ENCODE measurements at places on chromosomes 5 and 9.

- DNase-seq: no peak
These were observed 11.8 kb upstream of the EXOC3 start for GRCh38 chr5:431001-431710.

DNA sequence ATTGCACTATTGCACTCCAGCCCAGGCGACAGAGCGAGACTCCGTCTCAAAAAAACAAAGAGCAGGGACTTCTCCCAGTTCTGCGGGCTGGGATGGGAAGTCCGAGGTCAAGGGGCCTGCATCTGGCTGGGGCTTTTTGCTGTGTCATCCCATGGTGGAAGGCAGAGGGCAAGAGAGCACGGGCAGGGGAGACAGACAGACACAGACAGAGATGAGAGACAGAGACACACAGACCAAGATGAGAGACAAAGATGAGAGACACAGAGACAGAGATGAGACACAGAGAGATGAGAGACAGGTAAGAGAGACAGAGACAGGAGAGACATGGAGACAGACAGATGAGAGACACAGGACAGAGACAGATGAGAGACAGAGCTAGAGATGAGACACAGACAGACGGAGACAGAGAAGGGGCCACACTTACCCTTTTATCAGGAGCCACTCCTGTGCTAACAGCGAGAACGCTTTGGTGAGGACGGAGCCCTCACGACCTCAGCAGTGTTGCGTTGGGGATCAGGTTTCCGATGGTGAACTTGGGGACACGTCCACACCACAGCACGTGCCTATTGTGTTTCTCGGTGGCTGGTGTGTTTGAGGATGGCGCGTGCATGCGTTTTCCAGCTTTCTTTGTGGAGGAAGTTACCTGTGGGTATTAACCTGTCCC lies 8.9 kb upstream of the TOR4A start:
- no peak for DNase-seq

DNA sequence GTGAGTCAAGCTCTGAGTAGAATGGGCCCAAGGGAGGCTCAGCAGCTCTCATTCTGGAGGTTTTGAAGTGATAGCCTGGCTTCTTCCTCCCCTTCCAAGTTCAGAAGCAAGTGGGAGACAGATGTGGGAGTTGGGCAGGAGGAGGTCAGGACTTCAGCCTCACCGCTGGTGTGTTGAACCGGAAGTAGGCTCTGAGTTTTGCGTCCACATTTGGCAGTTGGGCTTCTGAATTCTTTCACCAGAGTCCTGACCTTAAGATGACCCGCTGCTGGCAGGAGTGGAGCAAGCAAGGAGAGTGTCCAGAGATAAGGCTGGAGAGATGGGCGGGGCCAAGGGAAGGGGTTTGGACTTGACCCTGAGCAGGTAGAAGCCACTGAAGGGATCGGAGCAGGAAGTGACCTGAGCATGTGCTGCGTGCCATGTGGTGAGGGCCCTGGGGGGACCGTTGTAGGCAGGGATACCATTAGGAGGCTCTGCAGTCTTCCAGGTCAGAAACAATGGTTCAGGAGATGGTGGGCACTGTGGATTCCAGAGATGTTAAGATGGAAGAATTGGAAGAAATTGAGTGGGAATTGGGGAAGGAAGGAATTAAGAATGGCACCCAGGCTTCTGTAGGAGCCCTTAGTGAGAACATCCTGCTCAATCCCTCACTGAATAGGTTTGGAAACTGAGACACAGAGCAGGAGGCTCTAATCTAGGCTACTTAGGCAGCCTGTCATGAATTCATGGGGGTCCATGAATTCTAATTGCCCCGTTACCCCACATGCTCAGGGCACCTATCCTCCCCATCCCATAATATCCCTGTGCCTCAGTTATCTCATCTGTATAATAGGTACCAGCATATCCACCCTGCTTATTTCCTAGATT lies 25.9 kb downstream of the GALNT12 start:
- DNase-seq: no peak

DNA sequence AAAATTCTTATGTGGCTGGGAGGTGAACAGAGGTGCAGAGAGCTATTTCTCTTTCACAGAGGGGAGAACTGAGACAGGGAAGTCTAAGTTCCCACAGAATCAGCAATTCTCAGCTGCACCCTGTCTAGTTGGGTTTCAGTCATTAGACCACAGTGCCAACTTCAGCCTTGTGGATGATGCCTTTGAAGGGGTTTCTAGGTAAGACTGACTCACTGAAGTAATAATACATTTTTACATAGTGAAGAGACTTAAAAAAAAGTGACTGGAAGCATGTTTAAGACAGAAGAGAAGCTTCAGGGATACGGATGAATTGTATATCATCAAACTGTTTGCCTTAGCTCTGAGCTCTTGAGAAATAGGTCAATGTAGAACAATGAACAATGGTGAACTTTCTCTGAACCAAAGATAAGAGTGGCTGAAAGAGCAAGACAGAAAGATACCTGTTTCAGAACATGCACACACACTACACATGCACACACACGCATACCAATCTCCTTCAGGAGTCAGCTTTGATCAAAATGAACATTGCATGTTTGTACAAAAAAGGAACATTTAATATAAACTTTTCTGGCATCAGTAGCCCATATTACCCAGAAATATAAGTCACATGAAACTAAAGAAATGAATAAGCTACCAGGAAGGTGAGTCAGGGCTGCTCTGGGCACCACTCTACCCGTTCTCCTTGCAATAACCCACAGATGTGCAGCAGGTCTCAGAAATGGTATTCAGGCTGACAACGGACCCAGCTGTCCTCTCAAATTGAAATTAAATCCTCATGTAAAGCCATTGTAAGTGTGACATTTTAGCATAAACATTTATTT lies 12.6 kb upstream of the FYB1 start:
- no peak for DNase-seq

DNA sequence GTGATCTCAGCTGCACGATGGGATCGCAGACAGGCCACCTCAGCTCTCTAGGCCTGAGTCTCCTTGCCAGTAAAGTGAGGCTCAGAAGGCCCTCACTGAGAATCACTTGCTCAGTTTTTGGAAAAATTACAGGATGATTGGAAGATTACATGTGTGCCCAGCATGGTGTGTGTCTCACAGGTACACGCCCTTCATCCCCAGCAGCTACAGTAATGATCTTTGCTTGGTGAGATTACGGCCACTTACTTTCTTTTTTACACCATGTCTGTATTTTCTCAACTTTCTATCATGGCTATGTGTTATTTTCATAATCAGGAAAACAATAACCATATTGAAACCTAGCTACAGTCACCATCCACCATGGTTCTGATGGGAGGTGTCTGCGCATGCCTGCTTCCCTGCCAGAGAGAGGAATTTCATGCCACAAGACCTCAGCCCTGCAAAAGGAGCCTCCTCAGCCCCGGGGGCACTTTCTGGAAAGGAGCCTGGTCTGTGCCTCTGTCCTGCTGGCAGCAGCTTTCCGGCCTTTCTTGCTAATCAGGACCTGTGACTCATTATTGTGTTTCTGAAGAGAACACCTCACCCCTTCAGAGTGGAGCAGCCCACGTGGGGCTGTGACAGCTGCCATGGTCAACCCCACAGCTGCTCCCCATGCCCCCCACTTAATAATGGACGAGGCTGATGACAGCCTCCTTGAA lies 64.2 kb upstream of the OLFM1 start:
- no peak for DNase-seq

DNA sequence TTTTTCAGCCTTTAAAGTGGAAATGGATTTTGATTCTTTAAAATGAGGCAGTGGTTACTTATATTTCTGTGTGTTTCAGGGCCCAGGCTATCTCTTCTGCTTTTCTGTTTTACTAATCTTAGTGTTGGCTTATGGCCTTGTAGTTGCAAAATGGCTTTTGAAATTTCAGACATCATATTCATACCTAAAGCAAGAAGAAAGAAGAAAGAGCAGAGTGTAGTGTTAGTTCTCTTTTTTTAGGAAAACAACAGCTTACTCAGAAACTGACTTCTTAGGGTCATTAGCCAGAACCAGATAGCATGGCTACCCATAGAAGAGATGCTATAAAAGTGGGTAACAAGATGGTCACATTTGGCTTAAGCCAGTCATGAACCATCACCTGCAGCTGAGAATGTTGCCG lies 20.9 kb downstream of the ZBED3 start:
- no peak for DNase-seq

GRCh38 chr9:72979405-72980100 lies 26.7 kb upstream of the ALDH1A1 start:
- no peak for DNase-seq

GRCh38 chr9:18250053-18250452 lies 223.9 kb upstream of the ADAMTSL1 start:
- no peak for DNase-seq
